Activated T-cell treated with anti-CD3 and anti-CD28 coated beads for 1 hour (primary cell): ENCODE measurements at places on chromosomes 2 and 18.

- DNase-seq: no peak
Measured at GRCh38 chr2:5694306-5694705, 2.1 kb downstream of the SOX11 start.

DNA sequence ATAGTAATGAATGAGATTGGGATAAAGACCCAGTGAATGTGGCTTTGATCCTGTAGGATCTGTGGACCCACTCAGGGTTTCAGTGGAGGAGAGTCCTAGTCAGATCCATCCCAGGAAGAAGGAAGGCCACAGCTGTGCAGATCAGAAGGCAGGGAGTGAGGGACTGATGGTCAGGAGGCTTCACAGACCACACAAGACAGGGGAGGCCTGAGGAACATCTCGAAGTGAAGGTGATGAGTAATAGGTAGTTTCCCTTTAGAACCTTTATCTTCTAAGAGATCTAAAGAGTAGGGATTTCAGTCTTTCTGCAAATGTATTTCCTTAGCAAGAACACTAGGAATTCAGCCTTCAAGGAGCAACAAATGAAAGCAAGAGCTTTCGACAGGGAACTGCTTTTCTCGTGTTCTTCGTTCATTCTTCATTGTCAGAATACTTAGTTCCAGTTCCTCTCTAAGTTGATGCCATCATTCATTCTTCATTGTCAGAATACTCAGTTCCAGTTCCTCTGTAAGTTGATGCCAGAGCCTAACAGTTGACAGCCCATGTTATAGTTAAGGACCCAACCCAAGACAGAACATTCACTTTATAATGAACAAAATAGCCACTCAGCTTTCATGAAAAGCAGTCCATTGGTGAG is 150.2 kb upstream of the EPAS1 start:
- no peak for DNase-seq

DNA sequence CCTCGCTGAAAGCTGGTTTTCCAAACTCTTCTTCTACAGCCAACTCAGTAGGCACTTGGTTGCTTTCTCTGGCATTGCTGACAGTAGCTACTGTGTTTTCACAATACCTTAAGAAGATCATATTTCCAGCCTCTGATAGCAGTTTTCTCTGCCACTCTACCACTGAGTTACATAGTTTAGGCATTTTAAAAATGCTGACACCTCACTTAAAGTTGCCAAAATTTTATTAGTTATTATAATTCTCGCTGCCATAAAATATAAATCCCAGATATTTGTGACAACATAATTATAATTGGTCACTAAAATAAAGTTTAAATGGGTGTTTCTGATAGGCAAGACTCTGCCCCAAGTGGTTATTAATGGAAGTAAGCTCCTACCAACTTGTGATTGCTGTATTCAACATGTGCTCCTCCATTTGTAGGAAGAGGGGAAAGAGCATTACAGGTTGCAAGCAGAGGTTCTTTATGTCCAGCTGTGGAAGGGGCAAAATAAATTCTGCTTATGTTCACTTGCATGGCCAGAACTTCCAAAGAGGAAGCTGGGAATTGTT is 1202.8 kb downstream of the CNTNAP5 start:
- no peak for DNase-seq

- no peak for DNase-seq
Measured at GRCh38 chr2:151560289-151560688, 150.6 kb downstream of the RIF1 start.

DNA sequence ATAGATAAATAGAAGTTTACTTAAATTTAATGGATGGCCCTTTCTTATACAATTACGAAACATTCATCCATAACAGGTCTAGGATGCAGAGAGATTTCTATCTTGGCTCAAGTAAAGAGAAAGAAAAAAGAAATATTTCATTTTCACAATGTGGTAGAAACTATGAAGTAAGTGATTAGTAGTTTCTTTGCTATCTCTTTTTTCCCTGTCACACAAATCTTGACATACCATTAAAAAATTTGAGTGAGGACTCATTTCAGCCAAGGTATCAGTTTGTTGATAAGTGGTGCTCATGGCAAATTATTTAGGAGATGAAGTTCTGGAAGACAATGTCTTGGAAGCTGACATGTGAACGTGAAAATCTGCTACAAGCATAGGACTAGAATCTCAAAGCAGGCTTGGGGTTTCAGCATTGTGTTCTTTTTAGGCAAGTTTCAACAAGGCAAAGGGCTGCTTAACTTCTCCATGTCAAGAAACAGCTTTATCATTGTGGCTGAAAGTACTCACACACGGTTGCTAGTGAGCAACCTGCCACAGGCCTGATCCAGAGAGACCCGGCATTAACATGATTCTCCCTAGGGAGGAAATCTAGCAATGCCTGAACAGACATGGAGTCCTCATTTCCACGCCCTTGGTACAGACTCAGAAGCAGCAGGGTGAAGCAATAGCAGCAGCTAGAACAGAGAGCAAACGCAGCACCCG is 414.6 kb downstream of the DLGAP1 start:
- DNase-seq: no peak

DNA sequence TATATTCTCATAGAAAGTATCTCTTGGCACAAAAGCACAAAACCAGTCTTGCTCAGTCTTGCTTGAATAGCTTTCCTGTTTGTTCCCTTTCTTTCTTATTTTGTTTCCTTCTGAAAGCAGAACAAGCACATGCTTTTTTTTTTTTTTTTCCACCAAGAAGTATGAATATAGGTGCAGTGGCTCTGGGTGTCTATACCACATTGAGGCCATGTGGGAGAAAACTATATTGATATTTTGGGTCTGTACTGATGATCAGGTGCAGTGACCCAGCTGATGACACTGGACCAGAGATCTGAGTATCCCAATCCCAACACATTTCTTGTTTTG is 28.7 kb downstream of the GEMIN6 start:
- DNase-seq: no peak

- no peak for DNase-seq
Measured at GRCh38 chr2:59413751-59414570, 1139.5 kb downstream of the BCL11A start.

DNA sequence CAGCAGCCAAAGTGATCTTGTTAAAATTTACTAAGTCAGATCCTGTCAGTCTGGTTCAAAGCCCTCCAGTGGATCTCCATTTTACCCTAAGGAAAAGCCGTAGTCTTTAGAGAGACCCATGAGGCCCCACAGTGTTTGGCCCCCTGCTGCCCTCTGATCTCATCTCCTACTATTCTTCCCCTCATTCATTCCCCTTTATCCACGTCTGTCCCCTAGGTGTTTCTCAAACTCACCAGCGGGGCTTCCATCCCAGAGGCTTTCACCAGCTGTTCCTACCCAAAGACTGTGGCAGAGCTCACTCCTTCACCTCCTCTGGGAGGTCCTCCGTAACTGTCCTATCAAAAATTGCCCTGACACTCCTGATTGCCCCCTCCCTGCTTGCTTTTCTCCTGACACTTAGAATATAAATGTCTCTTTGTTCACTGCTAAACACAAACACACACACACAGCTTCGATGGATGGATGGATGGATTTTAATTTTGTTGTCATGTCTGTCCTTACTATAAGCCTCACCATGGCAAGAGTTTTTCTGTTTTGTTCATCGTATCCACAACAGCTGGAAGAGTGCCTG is 26.1 kb downstream of the LIMS1 start:
- no peak for DNase-seq

DNA sequence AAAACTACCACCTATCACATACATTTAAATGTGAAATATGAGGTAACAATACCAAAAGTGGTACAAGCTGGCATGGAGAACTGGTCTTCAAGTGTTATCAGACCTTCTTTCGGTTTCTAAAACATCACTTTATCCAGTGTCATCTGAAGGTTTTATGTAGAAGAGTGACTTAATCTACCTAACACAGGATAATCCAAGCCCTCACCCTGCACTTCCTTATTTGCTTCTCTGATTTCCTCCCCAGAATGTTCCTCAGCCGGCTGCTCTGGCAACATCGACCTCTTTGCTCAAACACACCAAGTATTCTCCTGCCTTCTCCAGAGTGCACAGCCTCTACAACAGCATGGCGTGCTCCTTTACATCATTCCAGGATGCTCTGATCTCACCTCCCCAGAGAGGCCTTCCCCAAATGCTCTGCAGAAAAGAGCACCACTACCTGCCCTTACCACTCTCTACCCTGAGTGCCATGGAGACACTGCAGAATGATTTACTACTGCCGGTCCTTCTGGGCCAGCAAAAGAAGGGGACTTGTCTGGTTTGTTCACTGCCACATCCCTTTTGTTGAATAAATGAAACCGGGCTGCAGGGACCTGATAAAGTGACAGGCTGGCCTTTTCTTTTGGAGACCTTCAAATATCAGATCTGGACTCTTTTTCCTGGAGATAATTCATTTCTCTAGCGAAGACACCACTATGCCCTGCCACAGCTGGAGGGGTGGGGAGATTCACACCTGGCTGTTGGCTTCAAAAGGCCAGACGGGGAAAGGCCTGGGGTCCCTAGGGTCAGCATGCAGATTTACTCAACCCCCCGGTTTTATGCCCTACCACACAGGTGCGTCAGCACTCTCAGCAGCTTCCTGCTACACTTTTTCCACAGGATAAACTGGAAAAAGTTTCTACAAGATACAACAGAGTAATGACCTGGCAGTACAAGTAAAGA is 42.0 kb downstream of the TTR start:
- no peak for DNase-seq

- no peak for DNase-seq
Measured at GRCh38 chr18:5895876-5896740, 786 bp upstream of the TMEM200C start.

DNA sequence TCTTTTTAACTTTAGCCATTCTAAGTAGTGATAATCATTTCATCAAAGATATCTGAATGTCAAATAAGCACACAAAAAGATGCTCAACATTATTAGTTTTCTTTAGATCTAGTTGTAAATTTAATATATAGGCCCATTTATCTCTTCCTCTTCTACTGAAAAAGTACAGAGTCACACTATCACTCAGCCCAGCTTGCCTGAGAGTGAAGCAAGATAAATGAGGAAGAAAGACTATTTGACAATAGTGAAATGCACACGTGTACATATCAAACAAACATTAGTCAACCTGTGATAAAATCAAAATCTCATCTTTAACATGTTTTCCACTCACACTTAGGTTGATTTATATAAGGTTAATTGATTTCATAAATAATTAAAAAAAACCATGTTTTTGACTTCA is 83.5 kb upstream of the CCDC195 start:
- no peak for DNase-seq

GRCh38 chr2:27202854-27203253 is 9.0 kb upstream of the ATRAID start:
- no peak for DNase-seq

GRCh38 chr2:125745514-125745913 is 910.4 kb upstream of the GYPC start:
- DNase-seq: no peak

DNA sequence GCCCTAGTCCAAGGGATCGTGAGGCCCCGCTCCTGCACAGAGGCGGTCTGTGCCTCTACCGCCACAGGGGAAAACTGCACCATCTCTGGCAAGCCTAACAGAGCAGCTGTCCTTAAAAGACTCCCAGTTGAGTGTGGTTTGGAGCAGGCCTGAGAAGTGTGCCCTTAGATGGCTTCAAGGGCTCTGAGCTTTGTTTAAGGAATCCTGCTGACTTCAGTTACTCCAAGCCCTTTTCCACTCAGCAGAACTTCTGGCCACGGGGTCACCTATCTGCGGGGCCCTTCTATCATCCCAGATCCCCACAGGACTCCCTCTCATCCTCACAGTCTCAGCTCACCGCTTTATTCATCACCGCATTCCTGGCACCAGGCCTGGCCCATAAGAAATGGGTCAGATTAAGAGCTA is 131.5 kb downstream of the CCDC74A start:
- no peak for DNase-seq

GRCh38 chr2:231707625-231707926 is 749 bp upstream of the PTMA start:
- DNase-seq: peak; percentile 42

- no peak for DNase-seq
Measured at GRCh38 chr2:44650796-44651195, 289.0 kb downstream of the CAMKMT start.

- DNase-seq: no peak
Measured at GRCh38 chr2:239781454-239781853, 243.7 kb downstream of the NDUFA10 start.

GRCh38 chr18:62808123-62808522 is 92.8 kb downstream of the PHLPP1 start:
- DNase-seq: no peak

GRCh38 chr18:47120428-47120827 is 29.9 kb downstream of the HDHD2 start:
- no peak for DNase-seq

DNA sequence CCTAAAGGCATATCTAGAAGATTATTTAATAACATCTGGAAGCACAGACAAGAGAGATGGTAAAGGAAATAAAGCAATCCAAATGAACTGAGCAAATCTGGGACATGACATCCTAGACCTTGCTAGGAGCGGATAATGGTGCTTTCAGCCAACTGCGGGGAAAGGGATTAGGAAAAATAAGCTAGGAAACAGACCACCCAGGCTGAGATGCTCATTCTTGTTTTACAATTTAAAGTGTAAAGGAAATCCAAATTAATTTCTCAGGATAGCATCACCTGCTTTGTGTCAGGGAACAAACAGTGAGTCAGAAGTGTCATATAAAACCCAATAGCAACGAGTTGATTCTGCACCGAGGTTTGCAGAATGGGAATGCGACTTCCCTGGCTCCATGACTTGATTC is 112.5 kb upstream of the CXCR4 start:
- DNase-seq: no peak

DNA sequence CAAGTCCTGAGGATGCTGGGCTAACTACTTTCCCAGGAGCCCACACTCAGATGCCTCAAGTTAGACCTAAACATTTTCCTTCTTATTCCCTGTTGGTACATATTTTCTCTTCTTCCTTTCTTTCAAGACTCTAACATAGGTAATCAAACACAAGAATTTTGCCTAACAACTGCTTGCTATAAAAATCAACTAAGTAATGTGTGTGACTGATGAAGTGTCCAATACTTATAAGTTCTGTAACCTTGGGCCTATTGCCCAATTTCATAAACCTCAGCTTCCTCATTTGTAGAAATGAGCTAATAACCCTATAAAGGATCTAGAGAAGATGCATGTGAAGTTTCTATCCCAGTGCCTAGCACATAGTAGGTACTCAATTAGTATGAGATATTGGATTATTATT is 31.6 kb upstream of the PIK3C3 start:
- no peak for DNase-seq

- DNase-seq: no peak
Measured at GRCh38 chr2:50791271-50791670, 240.7 kb downstream of the NRXN1 start.

- DNase-seq: no peak
Measured at GRCh38 chr2:107088156-107088555, 202.2 kb upstream of the ST6GAL2 start.

DNA sequence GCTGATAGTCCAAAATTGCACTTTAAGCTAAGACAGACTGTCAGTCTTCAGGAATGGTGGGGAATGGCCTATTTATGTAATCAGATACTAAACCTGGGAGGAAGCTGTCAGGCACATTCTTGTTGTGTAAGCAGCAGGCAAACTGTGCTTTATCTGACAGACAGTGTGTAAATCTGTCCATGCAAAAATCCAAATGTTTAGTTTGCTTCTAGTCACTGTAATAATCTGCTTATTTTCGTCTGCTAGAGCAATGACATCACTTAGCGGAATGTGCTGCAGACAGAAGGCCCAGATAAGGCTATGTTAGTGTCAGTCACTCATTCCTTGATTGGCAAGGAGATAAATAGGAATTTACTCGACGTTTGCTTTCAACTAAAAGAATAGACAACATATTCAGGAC is 263.5 kb downstream of the ZNF407 start:
- DNase-seq: no peak
